Activated naive CD4-positive, alpha-beta T cell treated with anti-CD3 and anti-CD28 coated beads, Interleukin-2, amount 10 ng/mL, durations not matched to agents 7 days and 5 days (primary cell): ENCODE measurements at places on chromosomes 2 and 18.

DNA sequence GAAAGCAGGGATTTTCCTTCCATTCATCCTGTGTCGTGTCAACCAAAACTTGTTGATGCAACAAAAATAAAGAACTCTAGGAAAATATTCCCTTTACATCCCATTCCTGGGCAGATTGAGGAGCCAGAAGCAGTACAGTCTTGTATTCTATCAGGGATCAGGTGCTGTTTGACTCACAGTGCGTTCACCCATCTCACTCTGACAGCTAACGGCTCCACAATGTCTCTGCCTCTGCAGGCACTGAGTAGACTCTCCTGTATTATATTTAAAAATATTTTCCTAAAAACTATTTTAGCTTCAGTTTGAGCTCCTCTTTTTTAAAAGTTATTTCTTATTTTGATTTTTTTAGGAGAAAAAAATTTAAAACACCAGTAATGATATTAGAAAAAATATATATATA lies 600.6 kb upstream of the SALL3 start:
- no peaks in the 10 kb centered on the region for H3K36me3 ChIP-seq
- no peak overlapping the region for H3K4me3 ChIP-seq
- DNase-seq, result no peak
- no peak overlapping the region for H3K27ac ChIP-seq
- H3K27me3 ChIP-seq, result no peaks in the 10 kb centered on the region
- H3K4me1 ChIP-seq, result no peaks in the 10 kb centered on the region

- no peak for DNase-seq
- peak overlapping the region; percentile 97 for H3K27ac ChIP-seq
- H3K36me3 ChIP-seq, result no peaks in the 10 kb centered on the region
- peaks cover 31% of the 10 kb centered on the region for H3K27me3 ChIP-seq
- H3K4me1 ChIP-seq, result peaks cover 61% of the 10 kb centered on the region
Measured at GRCh38 chr2:231612109-231612455, 19.4 kb downstream of the TEX44 start.

- H3K27ac ChIP-seq, result no peak overlapping the region
- H3K27me3 ChIP-seq, result peaks cover 5% of the 10 kb centered on the region
- H3K4me3 ChIP-seq, result no peak overlapping the region
- no peaks in the 10 kb centered on the region for H3K4me1 ChIP-seq
Measured at GRCh38 chr18:34710458-34710914, 388 bp downstream of the DTNA start.

DNA sequence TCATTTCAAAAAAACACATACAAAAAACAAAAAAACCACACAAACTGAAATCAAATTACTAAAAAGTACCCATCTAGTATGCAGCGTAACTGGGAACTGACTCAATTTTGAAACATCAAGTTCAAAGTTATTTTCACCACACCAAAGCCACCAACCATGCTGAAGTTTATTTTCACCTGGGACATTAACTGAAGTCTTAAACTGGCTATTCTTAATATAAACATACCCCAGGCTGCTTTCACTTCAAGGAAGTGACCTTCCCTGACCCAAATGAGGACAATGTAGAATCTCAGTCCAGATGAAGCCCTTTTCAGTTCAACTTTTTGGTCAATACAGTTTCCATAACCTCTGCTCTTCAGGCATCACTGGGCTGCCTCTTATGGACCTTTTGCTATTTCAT lies 84.6 kb downstream of the PIGN start:
- no peaks in the 10 kb centered on the region for H3K27me3 ChIP-seq
- H3K36me3 ChIP-seq, result peaks cover 27% of the 10 kb centered on the region
- H3K4me3 ChIP-seq, result no peak overlapping the region
- H3K27ac ChIP-seq, result no peak overlapping the region
- DNase-seq, result no peak

- no peak overlapping the region for H3K4me3 ChIP-seq
- no peaks in the 10 kb centered on the region for H3K27me3 ChIP-seq
- no peak overlapping the region for H3K27ac ChIP-seq
- no peaks in the 10 kb centered on the region for H3K4me1 ChIP-seq
Measured at GRCh38 chr2:13466076-13466475, 749.3 kb downstream of the TRIB2 start.

DNA sequence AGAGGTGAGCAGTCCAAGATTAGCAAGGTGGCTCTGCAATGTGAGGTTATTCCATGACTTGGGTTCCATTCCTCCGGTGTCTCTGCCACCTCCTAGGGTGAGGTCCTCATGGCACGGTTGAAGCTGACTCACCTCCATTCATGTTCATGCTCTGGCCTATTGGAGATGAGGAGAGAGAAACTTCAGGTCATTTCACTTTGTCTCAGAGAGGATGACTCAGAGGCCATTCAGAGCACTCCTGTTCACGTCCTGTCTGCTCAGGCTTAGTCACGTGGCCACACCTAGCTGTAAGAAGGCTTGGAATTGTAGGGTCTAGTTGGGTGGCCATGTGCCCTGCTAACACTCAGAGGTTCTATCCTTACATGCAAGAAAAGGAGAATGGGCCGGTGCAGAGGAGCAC lies 67.5 kb upstream of the MBOAT2 start:
- H3K4me1 ChIP-seq, result no peaks in the 10 kb centered on the region
- H3K27me3 ChIP-seq, result peaks cover 20% of the 10 kb centered on the region
- no peak for DNase-seq
- no peak overlapping the region for H3K27ac ChIP-seq
- no peak overlapping the region for H3K4me3 ChIP-seq

GRCh38 chr2:85605406-85606115 lies 3.1 kb upstream of the TMEM150A start:
- no peak overlapping the region for H3K4me3 ChIP-seq
- H3K27ac ChIP-seq, result no peak overlapping the region
- peaks cover 12% of the 10 kb centered on the region for H3K27me3 ChIP-seq
- H3K36me3 ChIP-seq, result peaks cover 21% of the 10 kb centered on the region

DNA sequence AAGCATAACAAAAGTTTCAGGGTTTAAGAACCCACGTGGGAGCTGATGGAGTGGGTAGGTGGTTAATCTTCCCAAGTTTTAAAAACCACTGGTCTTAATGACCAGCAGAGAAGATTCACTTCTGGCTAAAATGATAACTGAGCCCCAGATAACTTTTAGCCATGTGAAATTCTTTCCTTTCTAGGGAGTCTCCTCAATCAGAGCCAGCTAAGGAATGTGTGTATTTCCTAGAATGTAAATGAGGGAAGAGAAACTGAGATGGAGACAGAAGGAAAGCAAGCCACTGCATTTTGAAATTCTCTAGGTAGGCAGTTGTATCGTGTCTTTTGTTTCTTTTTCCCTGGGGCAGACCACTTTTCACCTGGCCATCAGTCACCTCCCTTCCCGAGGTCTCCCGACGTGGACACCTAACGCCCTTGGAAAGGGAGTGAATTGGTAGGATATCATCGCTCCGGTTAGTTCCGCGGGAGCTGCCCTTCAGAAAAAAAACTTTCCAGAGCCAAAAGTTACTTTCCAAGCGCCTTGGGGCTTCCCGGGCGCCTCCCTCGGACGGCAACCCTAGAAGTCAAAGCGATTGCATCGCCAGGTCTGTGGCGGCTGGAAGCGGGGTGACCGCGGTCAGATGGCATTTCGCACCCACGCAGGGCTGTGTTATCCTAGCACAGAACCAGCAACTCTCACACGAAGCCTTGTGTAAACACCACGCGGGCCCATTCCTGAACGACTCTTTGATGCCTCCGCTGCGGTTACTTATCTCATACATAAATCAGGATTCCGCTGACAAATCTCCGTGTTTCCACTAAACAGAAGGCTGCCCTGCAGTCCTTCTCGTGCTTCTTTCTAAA lies 1.3 kb downstream of the COLEC12 start:
- no peaks in the 10 kb centered on the region for H3K36me3 ChIP-seq
- peaks cover 8% of the 10 kb centered on the region for H3K4me1 ChIP-seq
- DNase-seq, result no peak
- H3K27me3 ChIP-seq, result peaks cover 58% of the 10 kb centered on the region
- H3K4me3 ChIP-seq, result no peak overlapping the region

DNA sequence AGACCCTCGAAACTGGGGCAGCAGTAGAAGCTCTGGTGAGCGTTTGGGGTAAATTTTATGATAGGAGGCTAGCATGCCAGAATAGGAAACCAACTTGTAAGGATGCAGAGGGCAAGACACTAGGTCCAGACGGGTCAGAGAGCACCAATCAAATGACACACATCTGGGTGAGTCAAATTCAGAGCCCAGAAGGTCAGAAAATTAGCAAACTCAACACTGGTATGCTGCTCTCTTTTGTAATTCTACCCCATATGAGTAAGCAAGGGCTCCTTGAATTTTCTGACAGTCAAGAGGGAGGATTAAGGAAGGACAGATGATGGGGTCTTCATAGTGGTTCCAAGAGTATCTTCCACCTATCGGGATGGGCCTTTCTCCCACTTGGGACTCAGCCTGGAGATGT lies 209.8 kb downstream of the BCL2 start:
- peaks cover 24% of the 10 kb centered on the region for H3K36me3 ChIP-seq
- peaks cover 50% of the 10 kb centered on the region for H3K4me1 ChIP-seq
- no peak overlapping the region for H3K4me3 ChIP-seq
- no peak overlapping the region for H3K27ac ChIP-seq
- no peak for DNase-seq

DNA sequence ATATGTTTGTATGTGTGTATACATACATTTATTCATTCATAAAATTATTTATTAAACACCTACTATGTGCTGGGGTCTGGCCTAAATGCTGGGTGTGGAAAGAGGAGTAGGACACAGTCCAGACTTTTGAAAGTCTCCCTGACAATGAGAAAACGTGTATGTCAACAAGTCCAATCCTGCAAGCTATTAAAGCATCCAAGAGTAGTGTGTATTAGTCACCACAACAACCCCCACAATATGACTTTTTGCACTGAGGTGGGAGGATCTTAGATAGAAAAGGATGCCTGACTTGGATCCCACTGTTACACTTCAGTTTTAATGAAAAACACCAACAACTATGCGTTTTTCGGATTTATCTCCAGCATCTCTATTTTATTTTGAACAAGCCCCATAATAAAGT lies 446.4 kb downstream of the EPHA4 start:
- no peak overlapping the region for H3K4me3 ChIP-seq
- no peak for DNase-seq

DNA sequence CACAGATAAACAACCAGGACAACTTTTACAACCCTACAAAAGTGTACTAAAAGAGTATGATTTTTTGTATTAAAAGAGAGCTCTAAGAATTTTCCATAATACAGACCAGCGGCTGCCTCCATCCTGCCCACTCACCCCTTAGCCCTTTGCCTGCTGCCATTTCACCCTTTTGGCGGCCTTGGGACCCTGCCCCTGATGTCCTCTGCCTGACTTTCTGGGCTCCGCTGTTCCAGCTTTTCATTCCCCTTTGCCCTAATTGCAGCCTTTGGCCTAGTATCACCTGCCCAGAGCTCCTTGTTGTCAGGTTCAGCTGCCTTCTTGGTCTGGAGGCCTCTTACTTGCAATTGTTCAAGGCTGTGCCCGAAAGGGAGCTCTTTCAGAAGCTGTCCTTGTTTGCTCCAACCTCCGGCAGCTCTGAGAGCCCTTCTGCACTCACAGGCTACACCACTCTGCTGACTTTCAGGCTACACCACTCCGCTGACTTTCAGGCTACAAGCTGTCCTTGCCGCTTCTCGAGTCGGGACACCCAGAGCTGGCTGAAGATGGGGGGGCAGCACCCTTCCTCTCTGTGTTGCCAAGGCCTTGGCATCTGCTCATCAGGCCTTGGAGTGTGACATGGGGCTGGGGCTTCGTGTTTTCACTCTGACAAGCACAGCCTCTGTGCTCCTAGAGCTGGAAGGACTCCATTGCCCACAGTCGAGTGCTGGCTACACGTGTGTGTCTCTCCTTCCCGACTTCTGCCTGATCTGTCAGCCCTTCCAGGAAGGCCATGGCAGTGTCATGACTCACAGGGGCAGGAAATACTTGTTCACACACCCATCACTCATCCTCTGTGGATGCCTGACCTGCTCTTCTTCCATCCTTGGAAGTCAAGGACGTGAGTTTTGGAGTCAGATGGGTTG lies 43.1 kb upstream of the HDAC4 start:
- no peak overlapping the region for H3K27ac ChIP-seq
- H3K4me1 ChIP-seq, result peaks cover 13% of the 10 kb centered on the region
- no peak for DNase-seq

DNA sequence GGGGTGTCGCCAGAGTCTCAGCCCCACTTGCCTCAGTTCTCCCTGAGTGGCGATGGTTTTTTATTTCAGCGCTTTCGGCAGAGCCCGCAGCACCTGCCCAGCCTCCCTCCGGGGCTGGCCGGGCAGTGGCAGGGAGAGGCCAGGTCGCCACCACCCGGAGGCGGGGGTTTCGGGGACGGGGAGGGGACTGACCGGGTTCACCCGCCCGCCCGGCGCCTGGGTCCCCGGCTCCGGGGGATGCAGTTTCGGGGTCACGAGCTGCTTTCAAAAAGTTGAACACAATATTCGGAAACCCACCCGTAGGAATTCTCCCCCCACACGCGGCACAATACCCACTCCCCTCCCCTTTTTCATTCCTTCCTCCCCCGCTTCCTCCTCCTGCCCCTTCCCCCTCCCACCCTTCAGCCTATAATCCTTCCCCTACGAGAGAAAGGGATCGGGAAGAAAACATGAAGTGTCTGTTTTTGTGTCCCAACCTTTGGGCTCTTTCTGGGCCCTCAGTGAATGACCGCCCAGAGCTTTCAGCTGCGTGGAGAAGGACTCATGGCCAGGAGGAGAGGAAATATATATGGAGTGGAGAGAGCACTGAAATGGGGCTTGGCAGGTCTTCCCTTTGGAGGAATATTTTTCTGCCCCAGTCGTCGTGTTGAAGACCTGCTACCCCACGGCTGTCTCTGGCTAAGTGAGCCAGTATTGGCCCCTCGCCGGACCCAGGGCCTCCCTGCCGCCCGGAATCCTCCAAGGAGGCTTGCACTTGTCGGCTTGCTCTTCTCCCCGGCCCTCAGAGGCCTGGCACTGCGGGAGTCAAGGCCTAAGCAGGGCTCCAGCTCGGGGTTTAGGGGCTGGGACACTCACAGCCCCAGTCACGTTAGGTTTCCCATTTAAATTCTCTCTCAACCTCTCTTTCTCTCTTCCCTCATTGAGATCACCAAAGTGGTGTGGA lies 2.1 kb upstream of the SIX3 start:
- H3K36me3 ChIP-seq, result no peaks in the 10 kb centered on the region
- H3K27ac ChIP-seq, result no peak overlapping the region
- no peak overlapping the region for H3K4me3 ChIP-seq
- DNase-seq, result no peak

GRCh38 chr18:48541026-48541746 lies 2.4 kb downstream of the CTIF start:
- H3K36me3 ChIP-seq, result no peaks in the 10 kb centered on the region
- H3K4me1 ChIP-seq, result peaks cover 28% of the 10 kb centered on the region
- no peak for DNase-seq
- no peak overlapping the region for H3K27ac ChIP-seq

DNA sequence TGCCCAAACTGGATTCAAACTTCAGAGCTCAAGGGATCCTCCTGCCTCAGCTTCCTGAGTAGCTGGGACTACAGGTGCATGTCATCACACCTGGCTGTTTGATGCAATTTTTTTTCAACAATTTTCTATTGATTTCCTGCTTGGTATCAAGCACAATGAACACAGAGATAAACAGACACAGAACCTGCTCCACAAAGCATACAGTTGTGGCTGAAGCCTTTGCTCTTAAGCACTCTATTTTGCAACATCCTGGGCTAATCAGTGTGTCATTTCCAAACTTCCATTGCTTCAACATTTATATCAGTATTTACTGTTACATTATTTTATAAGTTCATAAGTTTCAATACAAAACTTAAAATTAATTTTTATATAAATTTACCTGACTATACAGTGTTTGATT lies 79.4 kb downstream of the NEB start:
- no peaks in the 10 kb centered on the region for H3K36me3 ChIP-seq
- DNase-seq, result no peak
- peaks cover 10% of the 10 kb centered on the region for H3K27me3 ChIP-seq
- H3K4me1 ChIP-seq, result no peaks in the 10 kb centered on the region
- no peak overlapping the region for H3K4me3 ChIP-seq
